Psoas muscle (tissue), 8 donors: ENCODE measurements at places on chromosomes 2 and 18.

DNA sequence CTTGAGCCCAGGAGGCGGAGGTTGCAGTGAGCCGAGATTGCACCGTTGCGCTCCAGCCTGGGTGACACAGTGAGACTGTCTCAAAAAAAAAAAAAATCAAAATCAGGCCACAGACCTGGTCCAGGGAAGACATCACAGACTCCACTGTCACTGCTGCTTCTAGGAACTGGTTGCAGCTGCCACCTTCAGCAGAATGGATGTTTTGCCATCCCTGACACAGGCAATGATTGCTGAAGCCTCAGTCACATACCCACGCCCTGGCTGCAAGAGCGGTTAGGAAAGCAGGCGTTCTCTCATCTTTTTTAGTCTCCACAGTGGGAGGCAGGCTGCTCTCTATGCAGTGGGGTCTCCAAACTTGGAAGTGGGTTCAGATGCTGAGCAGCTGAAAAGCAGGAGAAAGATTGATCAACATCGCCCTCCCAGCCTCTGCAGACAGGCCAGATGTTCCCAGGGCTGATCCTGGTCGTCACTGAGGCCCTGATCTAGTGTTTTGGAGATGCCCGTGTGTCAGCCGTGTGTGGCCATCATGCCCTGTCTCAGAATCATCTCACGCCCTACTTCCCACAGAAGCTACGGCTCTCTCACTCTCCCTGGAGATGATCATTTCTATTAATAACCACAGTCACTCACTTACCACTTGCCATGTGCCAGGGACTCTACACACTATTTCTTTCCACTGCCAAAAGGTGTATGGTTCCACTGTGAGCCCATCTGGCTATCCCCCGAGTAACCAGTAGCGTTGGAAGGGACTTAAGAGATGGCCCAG, 91.8 kb downstream of the PLB1 start:
- peak; percentile 79 for DNase-seq

- DNase-seq: no peak
These were observed 150.0 kb upstream of the AGAP1 start for GRCh38 chr2:235343869-235344268.

DNA sequence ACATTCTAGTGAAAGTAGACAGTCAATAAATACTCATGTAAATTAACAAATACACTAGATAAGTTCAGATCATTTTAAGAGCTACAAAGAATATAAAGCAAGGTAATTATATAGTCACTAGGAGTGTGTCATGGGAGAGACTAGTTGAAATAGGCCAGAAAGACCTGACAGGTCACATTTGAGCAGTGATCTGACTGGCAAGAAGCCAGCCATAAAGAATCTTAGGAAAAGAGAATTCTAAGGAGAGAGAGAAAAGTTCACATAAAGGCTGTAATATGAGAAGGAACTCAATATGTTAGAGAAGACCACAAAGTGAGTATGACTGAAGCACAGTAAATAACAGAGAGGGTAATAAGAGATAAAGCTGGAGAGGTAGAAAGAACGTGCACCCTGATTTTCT, 31.2 kb downstream of the VSNL1 start:
- DNase-seq: no peak

- DNase-seq: no peak
These were observed 289.4 kb upstream of the CXCR4 start for GRCh38 chr2:136407117-136407951.

DNA sequence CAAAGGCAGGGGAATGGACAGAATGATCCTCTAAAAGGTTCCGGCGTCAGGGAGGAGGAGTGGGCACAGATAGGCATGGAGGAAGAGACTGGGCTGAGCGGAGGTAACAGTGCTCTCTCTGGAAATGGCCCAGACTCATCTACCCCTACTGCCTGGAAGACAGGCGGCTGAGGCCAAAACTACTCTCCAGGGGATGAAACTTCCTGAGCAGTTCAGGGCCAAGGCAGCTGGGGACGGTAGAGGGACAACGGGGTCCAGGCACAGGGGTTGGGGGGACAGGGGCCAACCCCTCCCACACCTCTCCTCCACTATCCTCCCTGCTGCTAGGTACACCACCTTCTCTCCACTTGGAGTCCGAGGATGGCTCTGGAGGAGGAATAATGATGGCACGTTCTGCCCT, 94.3 kb downstream of the TNS1 start:
- peak; percentile 57 for DNase-seq

GRCh38 chr2:149767516-149767974, 180.0 kb upstream of the MMADHC start:
- no peak for DNase-seq

DNA sequence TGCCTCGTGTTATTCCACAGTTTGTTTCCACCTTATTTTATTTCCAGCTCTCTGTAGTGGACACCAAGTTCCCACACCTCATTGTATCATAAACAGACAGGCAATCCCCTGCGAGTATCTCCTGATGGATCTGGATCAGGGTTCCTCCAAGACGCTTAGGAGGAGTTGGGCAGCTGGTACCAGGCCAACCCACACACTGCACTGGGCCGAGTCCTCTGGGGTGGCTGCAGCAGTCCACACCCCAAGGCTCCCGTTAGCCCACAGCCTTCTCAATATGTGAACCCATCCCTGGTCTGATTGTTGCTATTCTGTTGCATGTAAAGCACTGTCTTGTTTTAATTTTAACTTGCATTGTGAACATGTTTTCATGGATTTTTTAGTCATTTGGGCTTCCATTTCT, 178.8 kb upstream of the RAB6C start:
- no peak for DNase-seq

GRCh38 chr2:203993560-203993959, 57.0 kb downstream of the ICOS start:
- DNase-seq: no peak

- DNase-seq: no peak
These were observed 155.3 kb downstream of the RTP5 start for GRCh38 chr2:242024751-242025355.

- DNase-seq: no peak
These were observed 80.1 kb upstream of the NFATC1 start for GRCh38 chr18:79315596-79315995.

DNA sequence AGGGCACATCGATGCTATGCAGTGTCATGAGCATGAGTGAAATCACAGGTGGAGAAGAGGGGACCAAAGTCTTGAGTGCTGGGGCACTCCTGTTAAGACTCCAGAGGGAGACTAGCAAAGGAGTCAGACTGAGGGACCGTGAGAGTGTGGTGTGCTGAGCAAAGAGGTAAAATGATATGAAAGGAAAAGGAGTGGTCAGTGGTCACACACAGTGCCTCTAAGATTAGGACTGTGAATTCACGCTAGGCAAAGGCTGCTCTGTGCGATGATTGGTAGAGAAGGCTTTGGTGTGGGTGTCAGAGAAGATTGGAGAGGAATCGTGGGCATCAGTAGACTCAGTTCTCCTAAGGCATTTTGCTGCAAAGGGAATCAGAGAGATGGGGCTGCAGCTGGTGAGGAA, 12.8 kb downstream of the SOCS6 start:
- DNase-seq: no peak

- DNase-seq: no peak
These were observed 22.2 kb downstream of the LYG1 start for GRCh38 chr2:99278793-99279291.

- peak; percentile 28 for DNase-seq
These were observed 17.1 kb downstream of the RAMP1 start for GRCh38 chr2:237876532-237876931.

DNA sequence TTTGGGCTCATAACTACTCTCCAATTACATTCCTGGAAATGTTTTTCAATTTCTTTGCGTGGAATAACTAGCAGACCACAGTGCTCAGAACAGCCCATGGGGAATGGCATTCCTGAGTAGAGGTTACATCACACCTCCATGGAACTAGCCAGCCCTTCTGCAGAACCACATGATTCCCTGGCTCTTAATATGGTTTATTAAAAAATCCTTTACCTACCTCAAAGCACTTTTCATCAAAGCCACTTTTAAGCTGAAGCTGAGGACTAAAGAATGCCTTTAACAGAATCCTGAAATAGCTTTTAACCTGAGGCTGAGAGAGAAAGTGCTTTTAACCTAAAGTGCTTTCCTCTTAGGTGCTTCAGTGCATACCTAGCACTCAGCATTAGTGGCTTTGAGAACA, 376.3 kb downstream of the ARHGAP15 start:
- no peak for DNase-seq

DNA sequence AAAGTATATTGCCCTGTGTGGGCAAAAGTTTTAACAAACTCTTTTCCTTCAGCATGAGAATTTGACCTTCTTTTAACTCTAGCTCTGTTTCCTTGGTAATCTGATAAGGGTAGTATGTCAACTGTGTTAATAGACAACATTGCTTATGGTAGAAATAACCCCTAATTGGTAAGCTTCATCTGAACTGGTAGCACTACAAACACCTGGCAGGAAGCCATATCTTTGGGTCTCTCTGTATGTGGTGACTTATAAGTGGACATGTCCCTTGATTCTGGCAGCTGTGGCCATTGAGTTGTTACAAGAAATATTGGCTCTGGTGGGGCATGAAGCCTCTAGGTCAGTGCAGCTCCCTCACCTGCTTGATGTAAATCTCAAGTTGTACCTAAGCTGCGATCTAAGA, 46.9 kb downstream of the MBD5 start:
- no peak for DNase-seq

- DNase-seq: peak; percentile 67
These were observed 2.2 kb downstream of the ST3GAL5 start for GRCh38 chr2:85886590-85886989.

GRCh38 chr2:174667250-174667860, 69.8 kb upstream of the WIPF1 start:
- DNase-seq: no peak
